Dermis microvascular lymphatic vessel endothelial cell (primary cell): ENCODE measurements at places on chromosomes 11 and 22. TPM values are rescaled to one million over a fixed set of nuclear protein-coding genes. Genes with fewer than 3 reads are reported as not detected.

The IFTAP gene
- 16.3 and 16.8 TPM in 2 replicates for total RNA-seq

The OR8D1 gene
- total RNA-seq: not detected in 2 replicates

The IFITM5 gene
- not detected in 2 replicates for total RNA-seq

The FAM76B gene
- 17.2 and 18.1 TPM in 2 replicates for total RNA-seq

The C22orf31 gene
- total RNA-seq: not detected in 2 replicates

The DUSP8 gene
- total RNA-seq: 0.26 and 0.76 TPM in 2 replicates

The CECR2 gene
- total RNA-seq: under 0.01 TPM in 2 replicates
